ENCODE measurements at places on chromosomes 13 and 19.
A peak's percentile ranks its signal among the peaks of the same experiment; 100 is the strongest.

DNA sequence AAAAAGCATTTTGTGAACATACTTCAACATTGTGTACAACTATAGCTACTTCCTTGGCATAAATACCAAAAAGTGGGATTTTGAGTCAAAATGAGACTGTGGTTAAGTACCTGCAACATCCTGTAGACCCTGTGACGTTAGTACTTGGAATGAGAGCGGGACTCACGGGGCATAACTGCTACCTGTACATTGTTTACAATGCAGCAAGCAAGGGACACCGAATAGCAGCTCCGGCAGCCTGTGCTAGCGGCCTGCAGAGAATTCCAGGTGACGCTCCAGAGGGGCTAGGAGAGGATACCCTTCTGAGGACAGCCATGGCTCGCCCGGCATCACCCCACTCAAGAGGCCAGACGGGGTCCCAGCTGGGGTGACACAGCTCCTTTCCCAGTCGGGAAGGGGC lies 824 bp upstream of the ZNF331 start:
- DNase-seq = no peak

DNA sequence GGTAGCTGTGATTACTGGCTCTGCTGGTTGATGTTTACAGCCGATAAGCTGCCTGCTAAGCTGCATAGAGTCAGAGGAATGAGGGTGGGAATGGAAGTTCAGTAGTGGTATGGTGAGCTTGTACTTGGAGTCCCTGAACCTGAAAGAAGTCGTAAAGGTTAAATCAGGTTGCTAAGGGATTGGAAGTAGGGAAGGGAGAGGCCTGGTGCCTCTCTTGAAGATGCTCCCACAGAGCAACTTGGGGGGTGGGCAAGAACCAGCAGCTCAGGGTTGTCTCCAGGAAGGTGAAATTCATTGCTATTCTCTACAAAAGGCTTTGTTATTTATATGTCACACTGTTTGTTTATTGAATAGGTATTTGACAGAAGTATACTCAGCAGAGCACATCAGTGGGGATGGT lies 73.8 kb upstream of the OLFM4 start:
- no peak for DNase-seq

- no peak for DNase-seq
These were observed 14.3 kb upstream of the FNDC3A start for GRCh38 chr13:48961379-48961778.

- DNase-seq = peak; percentile 86
These were observed at the start of gene ZNF85 for GRCh38 chr19:20923077-20923871. Gene ZNF85, plus strand, starts transcription at chr19:20923251. Its CDS starts 150 bp downstream, at chr19:20923401.

DNA sequence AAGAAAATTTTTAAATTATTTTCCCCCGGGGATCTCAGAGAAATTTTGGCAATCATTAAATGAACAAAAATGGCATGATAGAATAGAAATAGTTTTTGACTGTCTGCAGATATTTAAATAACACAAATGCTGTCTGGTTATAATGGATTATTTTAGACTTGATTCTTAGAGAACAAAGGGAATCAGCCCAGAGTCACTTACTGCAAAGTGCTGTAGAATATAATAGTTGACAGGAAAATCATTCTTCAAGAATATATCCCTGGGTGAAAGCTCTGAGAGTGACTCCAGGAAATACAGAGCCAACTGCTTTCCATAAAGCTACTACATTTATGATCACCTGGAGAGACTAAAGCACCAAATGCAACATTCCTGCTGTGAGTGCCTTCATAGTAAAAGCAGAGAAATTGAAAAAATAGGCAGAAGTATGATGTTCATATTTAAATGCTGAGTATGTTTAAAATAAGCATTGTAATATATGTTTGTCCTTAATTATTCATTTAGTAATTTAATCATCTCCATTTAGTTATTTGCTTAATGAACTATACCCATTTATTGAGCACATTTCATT lies 1765.8 kb downstream of the SLITRK1 start:
- DNase-seq = no peak

DNA sequence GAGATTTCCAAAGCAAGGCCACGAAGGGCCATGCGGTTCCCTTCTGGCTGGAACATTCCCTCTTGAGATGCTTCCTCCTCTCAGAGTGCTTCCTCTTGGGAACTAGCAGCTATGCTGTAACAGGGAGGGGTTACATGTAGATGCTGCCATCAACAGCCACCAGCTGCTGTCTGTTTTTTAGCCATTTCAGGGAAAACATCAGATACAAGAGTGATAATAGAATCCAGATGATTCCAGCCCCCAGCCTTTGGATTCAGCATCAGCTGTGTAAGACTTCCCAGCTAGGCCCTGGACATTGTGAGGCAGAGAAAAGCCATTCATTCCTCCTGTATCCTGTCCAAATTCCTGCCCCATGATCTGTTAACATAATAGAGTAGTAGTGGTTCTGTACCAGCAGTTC lies 8.2 kb upstream of the ZNF177 start:
- DNase-seq = no peak

GRCh38 chr19:30001791-30002190 lies 59.8 kb downstream of the URI1 start:
- DNase-seq = no peak

- no peak for DNase-seq
These were observed 8.8 kb upstream of the KRTDAP start for GRCh38 chr19:35498984-35499527.

GRCh38 chr13:39876258-39876657 lies 220.8 kb downstream of the COG6 start:
- no peak for DNase-seq

- no peak for DNase-seq
These were observed 33.5 kb downstream of the ELL start for GRCh38 chr19:18488403-18488723.

DNA sequence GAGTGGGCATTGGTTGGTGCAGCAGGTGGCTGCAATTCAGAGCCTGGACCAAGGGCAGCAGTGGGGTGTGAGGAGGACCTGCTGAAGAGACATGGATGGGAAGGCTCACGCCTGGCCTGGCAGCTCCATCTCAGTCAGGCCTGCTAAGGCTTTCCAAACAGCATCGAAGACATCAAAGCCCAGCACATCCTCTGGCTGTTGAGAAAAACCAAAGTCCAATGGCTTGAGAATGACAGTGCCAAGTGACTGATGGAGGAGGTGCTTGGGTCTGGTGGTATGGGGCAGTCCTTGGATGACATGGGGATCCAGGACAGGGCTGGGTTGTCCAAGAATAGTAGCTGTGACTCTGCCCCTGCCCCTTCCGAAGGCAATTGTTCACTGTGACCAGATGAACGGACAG lies 19.0 kb upstream of the XPO4 start:
- no peak for DNase-seq

- no peak for DNase-seq
These were observed 4.1 kb upstream of the ZNF420 start for GRCh38 chr19:37074111-37074510.

DNA sequence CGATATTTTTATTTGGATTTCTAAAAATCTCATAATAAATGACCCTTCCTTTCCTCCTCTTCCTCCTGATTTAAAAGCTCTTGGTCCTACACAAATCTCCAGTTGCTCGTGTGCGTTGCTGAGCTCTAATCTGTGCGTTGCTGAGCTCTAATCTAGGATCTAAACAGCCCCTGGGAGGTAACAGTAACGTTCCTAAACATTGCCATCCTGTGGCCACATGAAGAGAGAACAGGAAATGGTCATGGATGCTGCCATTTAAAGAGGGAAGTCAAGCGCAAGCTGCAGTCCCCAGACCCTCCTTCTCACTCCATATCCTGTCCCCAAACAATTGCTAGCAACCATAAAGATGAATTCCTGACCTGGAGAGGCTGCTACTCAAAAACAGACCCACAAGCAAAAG lies 170.8 kb downstream of the NUFIP1 start:
- no peak for DNase-seq

- DNase-seq = peak; percentile 66
These were observed 20.8 kb downstream of the NOVA2 start for GRCh38 chr19:45952686-45953505.

- DNase-seq = no peak
These were observed 3.2 kb downstream of the STX10 start for GRCh38 chr19:13146763-13147563.

DNA sequence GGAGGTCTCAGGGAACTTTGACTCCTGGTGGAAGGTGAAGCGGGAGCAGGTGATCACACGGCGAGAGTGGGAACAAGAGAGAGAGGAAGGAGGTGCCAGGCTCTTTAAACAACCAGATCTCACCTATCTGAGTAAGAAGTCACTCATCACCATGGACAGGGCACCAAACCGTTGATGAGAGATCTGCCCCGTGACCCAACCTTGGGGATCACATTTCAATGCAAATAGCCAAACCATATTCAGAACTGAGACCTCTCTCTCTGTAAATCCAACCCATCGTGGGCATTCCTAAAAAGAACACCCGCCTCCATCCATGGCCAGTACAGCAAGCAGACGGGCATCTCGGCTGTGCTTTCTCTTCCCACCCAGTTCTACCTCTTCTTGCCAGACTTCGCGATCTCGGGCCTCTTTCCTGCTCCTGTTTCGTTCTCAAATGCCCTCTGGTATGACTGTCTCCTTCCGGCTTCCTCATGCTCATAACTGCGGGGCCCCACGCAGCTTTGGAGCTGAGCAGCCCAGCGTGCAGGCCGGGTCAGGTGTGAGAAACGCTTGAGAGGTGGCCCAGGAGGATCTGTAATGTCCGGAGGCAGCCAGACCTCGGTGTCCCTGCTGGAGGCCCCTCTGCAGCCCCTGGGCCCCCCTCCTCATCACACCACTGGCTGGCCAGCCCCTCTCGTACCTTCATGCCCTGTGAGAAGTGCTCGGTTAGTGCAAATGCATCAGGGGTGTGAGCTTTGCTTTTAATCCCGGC lies 97.0 kb upstream of the GPR183 start:
- DNase-seq = no peak

- DNase-seq = no peak
These were observed 71.1 kb downstream of the UGGT2 start for GRCh38 chr13:95982144-95982543.

- DNase-seq = no peak
These were observed 9.5 kb downstream of the RINL start for GRCh38 chr19:38868551-38868950.

- DNase-seq = no peak
These were observed 21.6 kb upstream of the F2RL3 start for GRCh38 chr19:16867211-16867610.

DNA sequence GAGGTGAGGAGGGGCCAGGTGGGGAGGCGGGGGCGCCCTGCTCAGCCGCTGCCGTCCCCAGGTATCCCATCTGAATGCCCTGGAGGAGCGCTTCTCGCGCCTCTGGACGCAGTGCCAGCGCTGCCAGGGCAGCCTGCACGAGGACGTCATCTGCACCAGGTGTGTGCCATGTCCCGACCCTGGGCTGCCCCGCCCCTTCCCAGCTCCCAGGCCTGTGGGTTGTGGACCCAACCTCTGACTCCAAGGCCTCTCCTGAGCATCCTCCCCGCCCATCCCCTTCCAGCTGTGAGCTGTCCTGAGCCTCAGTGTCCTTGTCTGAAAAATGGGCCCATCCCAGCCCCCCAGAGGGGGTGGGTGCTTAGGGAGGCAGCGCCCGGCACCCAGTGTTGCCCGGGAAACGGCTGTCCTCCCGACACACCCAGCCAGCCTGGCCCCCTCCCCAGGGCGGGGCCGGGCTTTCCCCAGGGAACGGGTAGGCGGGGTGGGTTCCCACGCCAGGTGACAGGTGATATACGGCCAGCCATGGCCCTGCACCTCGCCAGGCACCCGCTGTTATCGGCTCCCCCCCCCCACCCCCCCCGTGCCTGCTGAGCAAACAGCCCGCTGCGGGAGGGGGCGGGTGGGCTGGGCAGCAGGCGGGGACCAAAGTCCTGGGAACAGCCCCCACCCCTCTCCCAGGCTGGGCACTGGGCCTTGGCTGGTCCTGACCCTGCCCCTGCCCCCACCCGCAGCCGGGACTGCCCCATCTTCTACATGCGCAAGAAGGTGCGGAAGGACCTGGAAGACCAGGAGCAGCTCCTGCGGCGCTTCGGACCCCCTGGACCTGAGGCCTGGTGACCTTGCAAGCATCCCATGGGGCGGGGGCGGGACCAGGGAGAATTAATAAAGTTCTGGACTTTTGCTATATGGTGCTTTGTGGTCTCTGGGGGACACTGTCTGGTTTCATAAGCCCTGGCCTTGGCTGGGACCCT lies 1.3 kb upstream of the SPIB start:
- no peak for DNase-seq

DNA sequence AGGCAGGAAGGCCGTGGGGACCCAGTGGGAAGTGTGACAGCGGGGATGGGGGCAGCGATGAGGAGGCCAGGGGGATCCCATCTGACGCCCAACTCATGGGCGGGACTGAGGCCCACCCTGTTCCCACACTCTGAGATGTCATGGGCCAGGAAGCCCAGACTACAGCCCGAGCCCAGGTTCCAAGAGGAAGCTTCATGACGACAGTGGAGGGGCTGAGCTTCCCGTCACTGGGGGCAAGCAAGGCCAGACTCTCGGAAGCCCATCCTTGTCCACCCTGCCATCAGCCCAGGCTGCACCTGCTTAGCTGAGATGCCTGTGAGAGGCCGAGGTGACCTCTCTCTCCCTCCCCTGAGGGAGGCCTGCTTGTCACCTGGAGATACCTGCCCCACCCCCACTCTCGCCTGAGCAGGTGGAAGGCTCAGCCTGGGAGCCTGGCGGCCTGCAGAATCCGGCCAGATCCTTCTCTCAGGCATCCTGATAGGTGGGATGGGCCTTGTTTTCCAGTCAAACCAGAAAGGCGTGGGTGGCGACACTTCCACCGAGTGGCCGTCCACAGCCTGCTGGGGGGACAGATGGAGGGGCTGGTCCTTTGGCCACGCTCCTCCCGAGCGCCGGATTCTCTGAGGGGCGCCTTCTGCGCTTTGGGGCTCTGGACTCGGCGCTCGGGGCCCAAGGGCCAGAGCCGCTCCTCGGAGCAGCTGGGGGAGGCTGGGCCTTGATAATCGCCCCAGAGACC lies 4.8 kb downstream of the ZBTB7A start:
- DNase-seq = no peak

GRCh38 chr13:51825165-51825592 lies 19.8 kb downstream of the TMEM272 start:
- no peak for DNase-seq

- DNase-seq = no peak
These were observed 3.6 kb upstream of the HPN start for GRCh38 chr19:35037716-35038622.

GRCh38 chr13:27263438-27263837 lies 7.2 kb upstream of the RASL11A start:
- DNase-seq = no peak

Data from mesothelial cell of epicardium (in vitro differentiated cells).